ENCODE measurements at places on chromosomes 13 and 19.

GRCh38 chr13:34862716-34863115 lies 79.4 kb upstream of the NBEA start:
- DNase-seq = no peak

DNA sequence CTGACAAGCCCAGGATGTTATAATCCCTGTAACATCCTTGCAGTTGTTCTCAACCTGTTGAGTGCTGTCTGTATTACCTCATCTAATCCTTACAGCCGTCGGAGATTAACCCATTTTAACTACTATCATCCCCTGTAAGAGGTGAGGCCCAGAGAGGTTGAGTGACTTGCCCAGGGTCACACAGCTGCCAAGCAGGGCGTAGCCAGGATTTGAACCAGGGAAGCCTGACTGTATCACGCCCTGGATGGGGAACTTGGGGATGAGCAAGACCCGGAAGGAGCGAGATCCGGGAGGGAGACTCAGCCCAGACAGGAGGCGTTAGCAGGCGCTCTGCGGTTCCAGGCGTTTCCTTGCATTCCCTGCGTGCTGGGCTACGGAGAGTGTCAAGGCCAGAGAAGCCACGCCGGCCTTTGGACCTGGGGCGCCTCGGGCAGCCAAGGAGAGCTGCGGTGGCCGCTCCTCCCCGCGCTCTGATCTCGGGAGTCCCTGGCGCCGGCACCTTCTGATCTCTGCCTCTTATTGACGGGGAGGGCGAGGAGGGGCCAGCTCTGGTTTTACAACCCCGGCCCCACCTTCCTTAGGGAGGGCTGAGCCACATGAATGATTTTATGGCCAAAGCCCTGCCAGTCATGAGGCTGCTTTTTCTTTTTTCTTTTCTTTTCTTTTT lies 6.2 kb downstream of the SULT2B1 start:
- DNase-seq = peak; percentile 46

DNA sequence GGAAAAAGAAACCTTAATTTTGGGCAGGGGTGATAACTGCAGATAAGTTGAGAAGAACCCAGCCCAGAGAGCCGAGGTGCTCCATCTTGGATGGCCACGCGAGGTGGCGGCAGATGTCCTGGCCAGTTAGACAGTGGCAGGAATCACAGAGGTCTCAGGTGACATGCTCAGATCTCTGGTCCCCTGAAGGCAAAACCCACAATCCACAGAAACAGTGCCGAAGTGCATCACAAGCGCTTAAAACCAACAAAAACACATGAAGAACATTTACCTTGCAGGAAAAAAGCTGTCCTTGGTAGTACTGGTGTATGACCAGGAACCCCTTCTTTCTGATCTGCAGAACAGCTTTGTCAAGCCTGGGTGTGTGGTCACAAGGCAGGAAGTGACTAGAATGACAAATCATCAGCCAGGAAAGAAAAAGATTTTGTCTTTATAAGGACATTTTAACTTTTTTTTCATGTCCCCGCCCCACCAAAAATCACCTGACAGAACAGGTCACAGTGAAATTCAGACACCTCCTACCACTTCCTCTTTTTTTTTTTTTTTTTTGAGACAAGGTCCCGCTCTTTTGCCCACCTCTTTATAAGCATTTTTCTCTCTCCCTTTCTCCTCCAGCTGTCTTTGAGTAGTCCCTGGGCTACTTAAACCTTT lies at the start of gene LCP1:
LCP1 (minus strand) TSS at position 338 of the 651 bp plus-strand sequence. CDS start 22,515 bp downstream, outside the sequence.
- DNase-seq = peak; percentile 89

DNA sequence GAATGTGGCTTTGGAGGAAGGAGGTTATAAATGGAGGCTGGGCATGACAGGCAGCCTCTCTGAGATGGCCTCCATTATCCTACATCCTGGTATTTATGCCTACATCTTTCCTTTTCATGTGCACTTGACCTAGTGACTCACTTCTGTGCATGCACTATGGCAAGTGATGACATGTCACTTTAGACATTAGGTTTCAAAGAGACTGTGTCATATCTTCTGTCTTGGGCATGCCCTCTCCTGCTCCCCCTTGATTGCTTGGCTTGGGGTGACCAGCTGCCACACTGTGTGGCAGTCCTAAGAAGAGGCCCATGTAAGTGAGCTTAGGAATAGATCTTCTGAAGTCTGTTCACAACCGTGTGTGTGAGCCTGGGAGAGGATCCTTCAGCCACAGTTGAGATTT lies 472.8 kb downstream of the FGF9 start:
- no peak for DNase-seq
